ENCODE measurements at places on chromosomes 7 and 10.

DNA sequence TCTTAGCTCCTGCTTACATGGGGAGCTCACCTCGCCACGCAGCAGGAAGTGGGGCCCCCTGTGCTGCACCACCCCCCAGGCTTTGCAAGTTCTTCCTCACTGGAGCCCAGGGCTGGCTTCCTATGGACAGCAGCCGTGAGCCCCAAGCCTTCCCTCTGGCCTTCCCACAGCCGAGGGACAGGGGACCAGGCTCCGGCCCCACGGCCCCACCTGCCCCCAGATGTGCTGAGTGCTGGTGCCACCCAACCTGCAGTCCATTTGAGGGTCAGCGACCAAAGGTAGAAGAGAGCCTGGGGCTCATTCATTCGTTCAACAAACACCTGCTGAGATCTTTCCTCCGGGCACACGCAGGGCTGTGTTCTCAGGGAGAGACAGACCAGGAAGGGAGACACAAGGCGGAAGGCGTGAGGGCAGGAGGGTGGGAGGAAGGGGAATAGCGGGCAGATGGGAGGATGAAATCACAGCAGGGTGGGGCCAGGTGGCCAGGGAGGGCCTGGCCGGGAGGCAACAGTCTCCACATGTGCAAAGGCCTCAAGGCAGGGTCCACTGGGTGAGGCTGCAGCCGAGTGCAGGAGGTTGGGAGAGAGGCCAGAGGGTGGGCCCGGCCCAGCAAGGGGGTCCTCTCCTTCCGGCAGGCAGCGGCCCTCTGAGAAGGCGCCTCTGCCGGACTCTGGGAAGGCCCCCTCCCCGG, 100.1 kb downstream of the FOXL3 start:
- DNase-seq = no peak

- DNase-seq = no peak
Observed at GRCh38 chr7:28466341-28466740, 54.0 kb downstream of the CREB5 start.

DNA sequence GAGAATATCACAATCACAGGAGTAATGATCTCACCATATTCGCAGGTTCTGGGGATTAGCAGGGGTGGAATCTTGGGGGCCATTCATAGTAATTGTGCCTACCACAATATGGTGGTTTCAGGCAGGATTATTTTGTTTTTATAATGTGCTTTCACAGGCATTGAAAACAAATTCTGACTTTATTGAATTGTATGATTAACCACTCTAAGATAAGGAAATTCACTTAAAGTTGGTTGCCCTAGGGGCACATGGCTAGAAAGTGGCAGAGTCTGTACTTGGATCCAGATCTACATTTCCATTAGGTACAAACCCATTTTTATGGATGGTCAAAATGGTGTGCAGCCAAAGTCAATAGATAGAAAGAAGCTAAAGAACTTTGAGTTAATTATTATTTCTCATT, 1.7 kb downstream of the CROT start:
- DNase-seq = no peak

GRCh38 chr7:147711447-147711846, 879.1 kb upstream of the C7orf33 start:
- no peak for DNase-seq
